ENCODE measurements at places on chromosomes 7 and 10.

DNA sequence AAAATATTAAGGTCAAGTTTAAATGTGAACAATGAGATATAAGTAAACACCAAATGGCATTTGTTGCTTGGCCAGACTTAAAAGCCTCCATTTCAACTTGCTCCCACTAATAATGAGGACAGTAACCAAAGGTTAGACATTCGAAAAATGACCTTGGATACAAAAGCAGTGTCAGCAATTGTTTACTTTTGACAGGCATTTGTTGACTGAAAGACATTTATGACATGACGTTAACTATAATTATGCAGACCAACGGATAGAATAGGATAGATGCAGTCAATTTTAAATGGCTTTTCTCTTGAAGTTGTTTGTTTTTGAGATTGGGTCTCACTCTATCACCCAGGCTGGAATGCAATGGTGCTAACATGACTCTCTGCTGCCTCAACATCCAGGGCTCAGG lies 6.3 kb upstream of the WNT16 start:
- no peak for DNase-seq

DNA sequence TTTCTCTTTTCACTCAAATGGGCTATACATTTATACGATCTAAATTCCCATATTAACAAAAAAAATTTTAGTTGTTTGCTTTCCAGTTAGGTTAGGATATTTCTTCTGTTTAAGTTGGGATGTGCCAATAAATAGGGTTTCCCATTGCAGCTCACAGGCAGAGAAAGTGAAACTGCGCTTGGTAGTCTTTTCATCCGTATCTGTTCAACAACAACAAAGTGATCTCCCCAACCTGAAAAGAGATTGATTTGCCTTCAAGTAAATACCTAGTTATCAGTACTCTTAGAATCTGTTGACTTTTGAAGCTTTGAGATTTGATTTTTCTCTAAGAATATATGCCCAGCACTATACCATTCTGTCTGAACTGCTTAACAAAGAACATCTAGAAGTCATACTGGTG lies 143.4 kb downstream of the DYNC1I1 start:
- DNase-seq, result no peak

DNA sequence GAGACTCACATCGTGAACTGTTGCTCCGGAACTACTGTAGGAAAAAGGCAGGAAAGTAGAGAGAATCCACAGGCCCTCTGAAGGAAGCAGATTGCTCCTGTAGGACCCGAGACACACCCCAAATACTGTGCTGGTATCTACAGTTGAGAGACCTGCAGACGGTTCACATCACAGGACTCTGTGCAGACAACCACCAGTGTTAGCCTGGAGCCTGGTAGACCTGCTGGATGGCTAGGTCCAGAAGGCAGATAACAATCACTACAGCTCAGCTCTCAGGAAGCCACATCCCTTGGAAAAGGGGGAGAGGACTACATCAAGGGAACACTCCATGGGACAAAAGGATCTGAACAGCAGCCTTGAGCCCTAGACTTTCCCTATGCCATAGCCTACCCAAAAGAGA lies 311.8 kb upstream of the PRKCQ start:
- DNase-seq, result no peak

DNA sequence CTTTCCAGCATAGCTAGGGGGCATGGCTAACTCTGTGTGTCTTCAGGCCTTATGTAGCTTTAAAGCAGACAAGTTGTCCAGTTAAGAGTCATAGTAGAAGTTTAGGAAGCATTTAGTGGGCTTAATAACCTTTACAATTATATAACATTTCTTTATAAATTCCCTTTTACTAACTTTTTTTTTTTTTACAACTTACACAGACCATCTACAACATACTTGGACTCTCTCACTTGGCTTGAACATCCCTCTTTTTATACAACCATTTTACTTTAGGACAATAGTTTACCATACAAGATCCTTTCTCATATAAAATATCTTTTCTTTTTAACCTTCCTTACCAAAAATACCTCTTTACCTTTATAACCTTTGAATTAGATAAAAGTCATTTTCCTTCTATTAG lies 26.3 kb downstream of the SP4 start:
- no peak for DNase-seq

DNA sequence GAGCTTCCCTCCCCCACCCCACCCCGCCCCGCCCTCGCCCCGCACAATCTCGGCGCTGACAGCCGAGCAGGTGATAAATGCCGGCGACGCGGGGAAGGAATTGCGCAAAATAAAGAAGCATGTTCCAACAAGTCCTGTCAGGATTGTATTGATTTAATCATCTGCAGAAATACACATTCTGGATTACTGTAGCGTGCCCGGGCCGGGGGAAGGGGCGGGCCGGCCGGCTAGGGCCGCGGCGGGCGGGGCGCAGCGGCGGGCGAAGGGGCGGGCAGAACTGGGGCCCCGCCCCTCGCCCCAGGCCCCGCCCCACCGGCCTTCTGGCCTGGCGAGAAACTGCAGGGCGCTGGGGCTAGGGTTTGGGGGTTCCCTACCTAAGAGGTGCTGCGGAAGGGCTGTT lies 88.9 kb upstream of the PAX2 start:
- no peak for DNase-seq

DNA sequence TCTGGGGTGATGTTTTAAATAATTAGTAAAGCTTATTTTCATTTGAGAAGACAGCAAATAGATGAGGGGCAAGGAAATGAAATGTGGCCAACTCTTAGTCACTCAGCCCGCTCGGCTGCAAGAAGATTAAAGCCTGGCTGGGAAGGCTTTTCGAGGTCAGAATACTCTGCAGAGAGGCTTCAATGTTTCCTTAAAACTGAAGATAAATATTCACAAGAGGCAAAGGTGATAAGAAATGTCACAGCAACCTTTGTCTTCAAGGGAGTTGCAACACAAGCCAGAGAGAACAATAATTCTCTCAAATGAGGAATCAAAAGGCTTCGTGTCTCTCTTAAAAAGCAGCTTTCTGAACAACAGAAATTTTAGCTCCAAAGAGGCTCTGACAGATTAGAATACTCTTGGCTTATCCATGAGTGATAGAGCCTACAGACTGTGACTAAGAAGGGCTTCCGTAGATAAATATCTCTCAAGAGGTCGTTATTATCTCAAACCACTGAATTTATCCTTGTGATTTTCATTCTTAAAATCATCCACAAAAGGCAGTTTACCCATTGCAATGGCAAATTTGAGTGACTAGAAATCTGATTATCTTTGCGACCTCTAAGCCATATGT lies 92.5 kb downstream of the KLF6 start:
- DNase-seq, result no peak

DNA sequence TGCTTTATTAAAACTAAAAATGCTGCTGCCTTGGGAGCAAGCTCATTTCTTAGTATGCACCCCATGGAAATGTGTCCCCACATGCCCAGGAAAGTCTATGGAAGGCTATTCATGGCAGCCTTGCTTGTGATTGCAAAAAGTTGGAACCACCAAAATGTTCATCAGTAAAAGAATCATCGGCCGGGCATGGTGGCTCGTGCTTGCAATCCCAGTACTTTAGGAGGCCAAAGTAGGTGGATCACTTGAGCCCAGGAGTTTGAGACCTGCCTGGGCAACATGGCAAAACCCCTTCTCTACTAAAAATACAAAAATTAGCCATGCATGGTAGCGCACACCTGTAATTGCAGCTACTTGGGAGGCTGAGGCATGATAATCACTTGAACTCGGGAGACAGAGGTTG lies 79.8 kb downstream of the ARHGAP22 start:
- no peak for DNase-seq

GRCh38 chr7:101094791-101095375 lies 9.6 kb downstream of the TRIM56 start:
- peak; percentile 51 for DNase-seq

DNA sequence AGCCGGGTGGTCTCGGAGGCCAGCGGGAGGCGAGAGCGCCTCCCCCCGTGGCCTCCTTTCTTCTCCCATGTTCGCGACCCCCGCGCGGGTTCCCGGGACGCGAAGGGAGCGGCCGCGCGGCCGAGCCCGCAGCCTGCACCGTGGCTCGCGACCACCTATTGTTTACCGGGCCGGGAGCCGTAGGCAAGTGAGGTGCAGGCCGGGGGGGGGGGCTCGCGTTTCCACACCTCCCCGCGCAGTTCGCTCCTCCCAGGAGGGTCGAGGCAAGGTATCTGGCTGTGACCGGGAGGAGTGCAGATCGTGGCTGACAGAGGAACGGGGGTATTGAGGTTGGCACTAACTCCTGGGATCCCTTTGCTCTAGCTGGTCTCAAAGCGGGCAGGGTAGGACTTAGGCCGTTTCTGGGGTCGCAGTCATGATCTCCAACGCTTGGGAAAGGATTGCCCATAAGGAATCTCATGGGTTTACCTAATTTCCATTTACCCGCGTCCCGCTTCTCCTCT lies 734 bp downstream of the PTPN12 start:
- peak; percentile 7 for DNase-seq

- DNase-seq, result no peak
These were observed 176.3 kb downstream of the PKD1L1 start for GRCh38 chr7:47771990-47772360.

GRCh38 chr7:27048438-27048837 lies 47.4 kb downstream of the HOXA1 start:
- no peak for DNase-seq

DNA sequence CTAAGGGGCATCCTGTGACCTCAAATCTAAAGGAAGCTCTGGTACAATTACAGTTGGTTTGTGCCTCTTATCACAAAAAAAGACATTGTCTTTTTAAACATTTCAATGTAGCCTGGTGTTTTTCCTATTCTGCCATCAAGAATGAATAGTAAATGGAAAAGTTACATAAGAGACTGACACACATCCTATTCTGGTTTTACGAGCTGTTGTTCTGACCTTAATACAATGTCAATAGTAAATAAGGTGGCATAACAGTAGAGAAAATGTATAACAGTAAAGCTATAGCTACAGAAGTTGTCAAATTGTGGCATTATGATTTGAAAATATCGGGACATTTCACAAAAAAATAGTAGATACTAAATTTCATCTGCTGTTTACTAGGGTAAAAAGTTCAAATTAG lies 88.4 kb downstream of the NT5C2 start:
- no peak for DNase-seq

DNA sequence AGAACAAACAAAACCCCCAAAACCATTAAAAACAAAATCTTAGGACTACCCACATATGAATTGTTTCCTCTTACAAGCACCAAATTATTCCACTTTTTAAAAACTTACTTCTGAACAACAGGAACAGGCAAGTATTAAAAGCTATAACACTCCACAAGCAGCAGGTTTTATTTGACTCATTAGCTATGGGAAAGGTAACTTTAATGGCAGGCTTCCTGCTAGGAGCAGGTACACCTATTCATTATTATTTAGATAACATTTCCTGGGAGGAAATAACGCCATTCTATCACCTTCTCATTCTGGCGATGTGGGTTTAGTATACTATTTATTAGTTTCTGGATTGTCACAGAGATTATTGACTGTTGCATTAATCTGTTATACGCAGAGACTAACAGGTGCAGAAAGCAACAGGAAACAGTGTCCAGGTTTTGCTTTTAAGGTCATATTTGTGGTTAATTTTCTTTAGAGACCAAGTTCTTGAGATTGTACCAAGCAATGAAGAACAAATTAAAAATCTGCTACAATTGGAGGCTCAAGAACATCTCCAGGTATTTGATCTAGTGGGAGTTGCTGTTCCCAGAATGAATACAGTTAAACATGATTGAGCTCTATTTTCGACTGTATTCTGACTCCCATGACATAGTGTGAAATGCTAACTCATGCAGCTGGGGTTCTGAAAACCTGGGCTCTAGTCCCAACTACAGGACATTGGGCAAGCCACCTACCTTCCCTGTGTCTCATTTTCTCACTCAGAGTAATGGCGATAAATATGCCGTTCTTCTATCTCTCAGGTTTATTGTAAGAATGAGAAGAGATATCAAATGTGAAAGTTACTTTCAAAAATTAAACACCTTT lies 2.0 kb downstream of the CPA2 start:
- DNase-seq, result no peak

GRCh38 chr10:88467835-88468485 lies 115.2 kb downstream of the RNLS start:
- no peak for DNase-seq

DNA sequence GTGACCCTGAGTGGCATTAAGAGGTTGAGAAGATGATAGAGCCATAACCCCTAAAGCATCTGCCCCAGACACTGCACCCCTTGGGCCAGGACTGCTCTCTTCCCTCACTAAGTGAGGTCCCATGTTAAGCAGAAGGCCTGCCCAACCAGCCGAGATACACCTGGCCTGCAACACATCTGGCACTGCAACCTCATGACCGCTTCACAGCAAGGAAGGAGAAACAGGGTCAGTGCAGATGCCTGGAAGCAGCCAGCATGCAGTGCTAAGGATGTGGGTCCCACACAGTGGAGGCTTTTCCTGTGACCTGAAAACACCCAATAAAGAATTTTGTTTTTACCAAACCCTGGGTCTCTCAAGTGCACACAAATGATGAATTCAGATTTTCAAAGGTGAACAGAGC lies 7.4 kb downstream of the NOD1 start:
- no peak for DNase-seq

GRCh38 chr10:19096501-19097073 lies 48.0 kb downstream of the MALRD1 start:
- DNase-seq, result no peak

DNA sequence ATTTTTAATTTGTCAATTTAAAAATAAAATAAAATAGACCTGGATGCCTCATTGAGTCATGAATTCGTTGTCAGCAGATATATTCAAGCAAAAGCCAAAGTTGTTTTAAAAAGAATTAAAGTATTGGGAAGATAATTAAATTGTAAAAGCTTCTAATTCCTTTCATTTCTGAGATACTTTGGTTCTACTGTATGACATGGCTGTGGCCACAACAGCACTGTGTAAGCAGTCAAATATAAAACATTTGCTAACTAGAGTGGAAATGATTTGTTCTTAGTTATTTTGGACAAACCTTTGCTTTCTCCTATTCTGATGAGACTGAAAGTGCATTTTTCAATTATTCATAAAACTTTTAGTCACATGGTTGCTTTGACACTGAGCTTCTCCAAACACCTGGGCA lies 143.6 kb upstream of the FAM13C start:
- DNase-seq, result no peak

GRCh38 chr10:114181971-114182370 lies 2.8 kb downstream of the TDRD1 start:
- no peak for DNase-seq
